ENCODE measurements at places on chromosomes 7 and 10. TPM values are rescaled to one million over a fixed set of nuclear protein-coding genes. Genes with fewer than 3 reads are reported as not detected.

- no peak for DNase-seq
Measured at GRCh38 chr7:45595809-45596664, 21.9 kb downstream of the ADCY1 start.

- DNase-seq, result no peak
Measured at GRCh38 chr10:49645417-49645816, 31.6 kb downstream of the CHAT start.

GRCh38 chr10:113849946-113850345 lies 3.9 kb downstream of the DCLRE1A start:
- no peak for DNase-seq

The MKX gene
- 15.0 TPM for total RNA-seq

DNA sequence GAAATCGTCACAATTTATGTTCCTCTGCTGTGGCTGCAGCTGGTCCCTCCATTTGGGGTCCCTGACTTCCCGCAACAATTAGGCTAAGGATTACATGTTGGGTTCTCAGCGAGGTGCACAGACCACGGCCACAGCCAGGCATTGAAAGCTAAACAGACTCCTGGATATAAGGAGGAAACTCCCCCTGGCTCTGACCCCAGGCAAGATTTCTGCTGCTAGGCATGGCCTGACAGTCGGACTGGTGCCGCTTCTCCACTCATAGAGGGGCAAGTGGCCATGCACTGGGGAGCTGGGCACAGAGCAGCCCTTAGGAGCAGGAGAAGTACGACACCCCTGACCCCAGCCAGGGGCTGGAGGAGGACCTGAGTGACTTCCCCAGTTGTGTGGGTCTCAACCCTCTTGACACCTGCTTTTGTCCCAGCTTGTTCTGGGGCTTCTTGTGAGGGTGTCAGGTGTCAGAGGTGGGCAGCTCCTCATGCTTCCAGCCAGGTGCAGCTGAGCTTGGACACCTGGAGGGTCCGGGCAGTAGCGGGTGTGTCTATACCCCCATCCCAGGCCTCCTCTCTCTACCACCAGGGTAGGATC lies 38.3 kb downstream of the TSPAN15 start:
- DNase-seq, result no peak

- no peak for DNase-seq
Measured at GRCh38 chr10:15316871-15317464, 54.1 kb downstream of the FAM171A1 start.

Measured in fibroblast of lung (primary cell).